ENCODE measurements at places on chromosomes 2 and 18.

- DNase-seq: no peak
These were observed 259.2 kb downstream of the ASXL3 start for GRCh38 chr18:33837191-33837590.

- DNase-seq: no peak
These were observed 14.9 kb upstream of the SERPINB2 start for GRCh38 chr18:63872586-63872985.

DNA sequence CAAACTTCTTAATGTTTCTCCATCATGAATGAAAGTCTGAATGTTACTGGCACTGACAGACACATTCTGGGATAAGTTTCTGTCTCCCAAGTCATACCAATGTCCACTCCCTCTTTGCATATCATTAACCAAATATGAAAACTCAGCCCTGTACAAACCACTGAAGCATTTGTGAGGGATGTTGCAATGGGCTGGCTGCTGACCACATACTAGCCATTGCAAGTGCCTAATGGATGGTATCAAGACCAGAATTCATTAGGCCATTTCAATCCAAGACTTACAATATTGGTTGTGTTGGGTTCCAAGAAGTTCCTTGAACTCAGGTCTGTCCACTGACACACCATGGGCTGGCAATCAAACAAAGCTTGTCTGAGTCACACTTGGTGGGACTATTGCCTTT is 73.8 kb downstream of the CBLN2 start:
- DNase-seq: no peak

GRCh38 chr2:109288544-109289368 is 159.8 kb downstream of the SH3RF3 start:
- no peak for DNase-seq

DNA sequence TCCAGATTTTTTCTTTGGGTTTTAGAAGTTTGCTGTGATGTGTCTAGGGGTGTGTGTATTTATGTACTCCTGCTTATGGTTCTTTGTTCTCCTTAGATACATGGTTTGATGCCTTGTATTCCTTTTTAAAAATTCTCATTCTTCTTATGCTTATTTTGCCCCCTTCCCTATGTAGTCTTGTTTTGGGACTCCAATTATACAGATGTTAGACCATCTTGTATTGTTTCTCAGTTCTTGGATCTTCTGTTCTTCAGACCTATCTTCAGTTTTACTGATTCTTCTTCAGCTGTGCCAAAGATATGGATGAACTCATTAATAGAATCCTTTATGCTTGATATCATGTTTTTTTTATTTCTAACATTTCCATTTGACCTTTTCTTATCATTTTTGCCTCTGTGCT is 14.2 kb upstream of the MSL3B start:
- no peak for DNase-seq

DNA sequence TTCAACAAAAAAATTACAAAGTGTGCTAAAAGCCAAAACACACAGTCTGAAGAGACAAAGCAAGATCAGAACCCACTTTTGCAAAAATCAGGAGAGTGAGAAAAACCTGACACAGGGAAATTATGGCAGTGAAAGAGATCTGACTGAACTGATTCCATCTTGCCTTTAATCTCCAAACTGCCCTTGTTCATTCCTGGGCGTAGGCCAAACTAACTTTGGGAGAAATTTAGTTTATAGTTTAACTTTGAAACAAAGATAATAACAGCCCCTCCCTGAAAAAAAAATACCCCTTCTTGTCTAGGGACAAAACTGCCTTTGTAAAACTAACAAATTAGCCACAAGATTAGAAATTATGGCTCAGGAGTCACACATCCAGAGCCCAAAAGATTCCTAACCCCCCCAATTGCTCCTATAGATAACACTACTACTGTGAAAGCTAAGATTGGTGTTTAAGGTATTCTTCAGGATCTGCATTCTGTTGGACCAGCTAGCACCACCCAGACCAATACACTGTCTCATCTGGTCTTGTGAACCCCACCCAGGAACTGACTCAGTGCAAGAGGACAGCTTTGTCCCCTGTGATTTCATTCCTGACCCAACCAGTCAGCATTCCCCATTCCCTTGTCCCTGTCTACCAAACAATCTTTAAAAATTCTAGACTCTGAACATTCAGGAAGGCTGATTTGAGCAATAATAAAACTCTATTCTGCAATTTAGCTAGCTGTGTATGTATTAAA is 226.1 kb upstream of the SH3BP4 start:
- DNase-seq: no peak

DNA sequence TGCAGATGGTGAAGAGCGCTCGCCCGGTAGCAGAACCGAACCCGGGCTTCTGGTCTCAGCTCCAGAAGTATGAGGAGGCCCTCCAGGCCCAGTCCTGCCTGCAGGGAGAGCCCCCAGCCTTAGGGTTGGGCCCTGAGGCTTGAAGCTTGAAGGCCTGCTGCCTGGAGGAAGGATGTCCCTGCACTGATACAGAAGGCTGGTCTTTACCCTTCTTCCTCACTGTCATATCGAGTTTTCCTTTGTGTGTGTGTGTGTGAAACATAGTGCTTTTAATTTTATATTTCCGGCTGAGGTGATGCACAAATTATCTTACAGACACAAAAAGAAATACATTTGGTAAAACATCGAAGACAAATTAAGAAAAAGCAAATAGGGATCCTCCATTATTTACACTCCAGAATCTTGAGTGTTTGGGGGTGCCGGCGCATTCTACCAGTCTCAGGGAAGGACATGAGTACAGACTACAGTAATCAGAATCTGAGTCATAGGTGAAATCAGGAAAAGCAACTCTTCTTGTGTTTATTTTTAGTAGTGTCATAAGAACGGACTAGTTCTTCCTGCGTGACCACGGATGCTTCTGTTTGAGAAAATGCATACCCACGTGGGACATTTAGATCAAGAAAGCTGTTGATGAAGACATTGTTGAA is 1.3 kb downstream of the DUSP28 start:
- DNase-seq: no peak

DNA sequence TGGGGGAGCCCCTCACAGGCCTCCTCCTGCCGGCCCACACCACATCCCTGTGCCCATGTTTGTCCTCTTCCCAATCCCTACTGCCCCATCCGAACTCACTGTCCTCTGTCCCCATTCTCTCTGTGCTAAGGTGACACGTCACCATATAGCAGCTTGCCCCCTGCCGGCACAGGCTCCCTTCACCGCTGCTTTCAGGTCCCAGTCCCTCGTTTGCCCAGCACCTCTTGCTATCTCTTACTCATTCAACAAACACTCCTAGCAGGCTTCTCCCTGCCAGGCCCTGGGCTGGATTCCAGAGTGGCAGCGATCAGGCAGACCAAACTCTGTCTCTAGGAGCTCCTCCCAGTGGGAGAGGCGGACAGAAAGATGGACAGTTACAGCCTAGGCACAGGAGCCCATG is 74.3 kb downstream of the TFCP2L1 start:
- no peak for DNase-seq

DNA sequence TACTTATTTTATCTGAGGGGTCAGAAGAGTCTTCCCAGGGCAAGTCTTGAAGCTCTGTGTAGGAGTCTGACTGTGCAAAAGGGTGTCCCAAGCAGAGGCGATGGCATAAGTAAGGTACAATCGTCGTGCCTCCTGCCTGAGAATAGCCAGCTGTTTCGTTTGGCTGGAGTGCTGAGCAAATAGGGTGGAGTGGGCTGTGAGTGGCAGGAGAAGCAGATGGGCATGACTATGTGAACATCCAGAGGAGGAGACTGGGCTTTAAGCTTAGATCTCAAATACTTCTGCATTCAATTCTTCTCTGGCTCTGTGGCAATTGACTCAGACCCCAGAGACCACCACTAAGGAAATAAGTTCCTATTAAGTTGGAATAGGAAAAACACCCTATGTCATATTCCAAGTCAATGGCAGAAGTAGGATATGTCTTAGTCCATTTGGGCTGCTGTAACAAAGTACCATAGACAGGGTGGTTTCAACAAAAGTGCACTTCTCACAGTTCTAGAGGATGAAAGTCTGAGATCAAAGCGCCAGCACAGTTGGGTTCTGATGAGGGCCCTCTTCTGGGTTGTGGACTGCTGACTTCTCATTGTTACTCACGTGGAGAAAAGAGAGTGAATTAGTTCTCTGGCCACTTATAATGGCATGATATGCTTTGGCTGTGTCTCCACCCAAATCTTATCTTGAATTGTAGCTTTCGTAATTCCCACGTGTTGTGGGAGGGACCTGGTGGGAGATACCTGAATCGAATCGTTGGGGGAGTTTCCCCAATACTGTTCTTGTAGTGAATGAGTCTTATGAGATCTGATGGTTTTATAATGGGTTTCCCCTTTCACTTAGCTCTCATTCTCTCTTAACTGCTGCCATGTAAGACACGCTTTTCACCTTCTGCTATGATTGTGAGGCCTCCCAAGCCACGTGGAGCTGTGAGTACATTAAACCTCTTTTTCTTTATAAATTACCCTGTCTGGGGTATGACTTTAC is 120.2 kb downstream of the LPIN1 start:
- no peak for DNase-seq

DNA sequence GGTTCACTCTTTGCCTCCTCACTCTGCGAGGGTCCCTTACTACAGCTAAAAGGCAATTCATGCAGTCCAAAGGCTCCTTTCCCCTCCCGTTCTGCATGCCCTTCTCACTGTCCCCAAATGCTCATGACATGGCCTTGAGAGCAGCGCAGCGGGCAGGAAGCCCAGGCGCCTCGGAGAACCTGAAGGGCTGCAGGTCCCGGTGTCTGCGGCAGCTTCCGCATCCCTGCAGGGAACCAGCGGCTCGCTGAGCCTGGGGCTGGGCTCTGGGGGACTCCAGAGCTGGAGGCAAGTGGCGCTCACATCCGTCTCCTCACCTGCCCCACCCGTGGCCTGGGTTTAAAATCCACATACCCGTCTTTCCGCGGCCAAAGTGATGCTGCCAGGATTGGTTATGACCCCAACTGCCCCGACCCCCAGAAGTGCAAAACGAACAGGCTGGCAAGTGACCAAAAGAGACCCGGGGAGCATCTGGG is 462 bp upstream of the CIDEA start:
- DNase-seq: peak; percentile 15

DNA sequence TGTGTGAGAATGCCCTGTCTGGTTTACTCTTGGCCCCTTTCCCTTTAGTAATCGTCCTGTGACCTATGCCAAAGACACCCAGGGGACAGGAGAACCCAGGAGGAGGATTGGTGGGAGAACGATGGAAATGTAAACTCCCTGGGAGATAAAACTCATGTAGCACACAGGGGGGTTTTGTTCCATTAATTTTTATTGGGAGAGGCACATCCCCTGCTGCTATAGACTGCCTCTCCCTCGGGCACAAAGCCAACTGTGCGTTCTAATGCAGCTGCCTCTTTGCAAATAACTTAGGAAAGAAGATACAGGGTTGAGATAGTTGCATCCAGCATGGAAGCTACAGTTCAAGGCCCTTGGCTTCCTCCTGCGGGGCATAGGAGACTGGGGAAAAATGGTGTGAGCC is 489.6 kb downstream of the SLC4A3 start:
- no peak for DNase-seq

GRCh38 chr2:3728104-3729054 is 25.0 kb downstream of the DCDC2C start:
- DNase-seq: peak; percentile 90

DNA sequence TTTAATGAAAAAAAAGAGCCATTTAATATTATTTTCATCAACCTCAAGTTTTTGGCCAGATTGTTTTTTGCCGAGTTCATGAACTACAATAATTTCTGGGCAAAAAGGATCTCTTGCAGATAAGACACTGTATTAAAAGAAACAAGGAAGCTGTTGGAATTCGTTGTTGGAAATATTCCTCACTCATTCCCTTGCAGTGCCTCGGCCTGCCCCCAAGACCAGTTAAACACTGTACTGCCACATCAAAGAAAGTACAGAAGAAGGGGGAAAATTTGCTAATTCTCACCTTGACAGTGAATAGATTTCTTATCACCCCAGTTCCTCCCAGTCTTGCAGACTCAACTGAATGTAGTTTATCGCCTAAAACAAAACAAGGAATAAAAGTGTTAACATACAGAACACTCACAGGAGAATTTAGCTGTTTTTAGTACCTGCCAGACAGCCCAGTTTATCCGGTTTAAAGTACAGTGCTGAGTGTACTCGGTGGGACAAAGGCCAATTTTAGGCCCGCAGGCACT is 1.2 kb downstream of the IDH1 start:
- DNase-seq: no peak

GRCh38 chr2:34317797-34318196 is 718.7 kb upstream of the FAM98A start:
- DNase-seq: no peak

GRCh38 chr2:144431998-144432397 is 87.9 kb downstream of the ZEB2 start:
- DNase-seq: no peak

DNA sequence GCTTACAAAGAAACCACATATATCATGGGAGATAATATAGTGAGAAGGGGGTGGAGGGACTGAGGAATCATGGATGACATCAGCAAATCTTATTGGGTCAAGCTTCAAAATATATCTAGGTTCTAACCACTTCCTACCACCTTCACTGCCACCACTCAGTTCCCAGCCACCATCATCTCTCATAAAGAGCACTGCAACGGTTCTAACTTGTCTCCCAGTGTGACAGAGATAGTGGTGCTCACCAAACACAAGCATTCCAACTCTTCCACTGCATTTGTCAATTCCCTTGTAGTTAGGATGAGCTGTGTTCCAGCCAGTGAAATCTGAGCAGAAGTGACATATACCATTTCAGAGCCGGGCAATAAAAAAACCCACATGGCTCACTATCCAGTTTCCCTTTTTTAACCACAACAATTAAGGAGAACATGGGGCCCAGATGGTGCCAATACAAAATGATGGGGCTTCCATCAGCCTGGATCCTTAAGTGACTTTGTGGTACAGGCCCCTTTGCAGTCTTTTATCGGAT is 318.1 kb downstream of the NBAS start:
- peak; percentile 58 for DNase-seq

DNA sequence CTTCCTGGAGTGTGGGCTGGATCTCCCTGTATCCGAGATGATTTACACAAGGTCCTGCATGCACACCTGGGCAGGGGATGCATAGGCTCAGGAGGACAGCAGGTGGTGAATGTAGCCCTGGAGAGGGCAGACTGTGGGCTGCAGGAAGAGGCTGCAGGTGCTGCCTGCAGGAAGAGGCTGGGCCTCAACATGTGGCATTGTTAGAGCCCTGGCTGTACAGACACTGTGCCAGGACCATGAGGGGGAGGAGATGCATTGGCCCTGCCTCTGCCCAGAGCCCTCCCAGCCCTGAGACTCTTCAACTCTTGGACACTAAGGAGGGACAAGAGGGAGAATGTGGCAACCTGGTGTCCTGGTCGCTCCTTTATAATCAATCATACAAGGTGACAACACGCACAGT is 392.8 kb downstream of the TNS1 start:
- DNase-seq: no peak

DNA sequence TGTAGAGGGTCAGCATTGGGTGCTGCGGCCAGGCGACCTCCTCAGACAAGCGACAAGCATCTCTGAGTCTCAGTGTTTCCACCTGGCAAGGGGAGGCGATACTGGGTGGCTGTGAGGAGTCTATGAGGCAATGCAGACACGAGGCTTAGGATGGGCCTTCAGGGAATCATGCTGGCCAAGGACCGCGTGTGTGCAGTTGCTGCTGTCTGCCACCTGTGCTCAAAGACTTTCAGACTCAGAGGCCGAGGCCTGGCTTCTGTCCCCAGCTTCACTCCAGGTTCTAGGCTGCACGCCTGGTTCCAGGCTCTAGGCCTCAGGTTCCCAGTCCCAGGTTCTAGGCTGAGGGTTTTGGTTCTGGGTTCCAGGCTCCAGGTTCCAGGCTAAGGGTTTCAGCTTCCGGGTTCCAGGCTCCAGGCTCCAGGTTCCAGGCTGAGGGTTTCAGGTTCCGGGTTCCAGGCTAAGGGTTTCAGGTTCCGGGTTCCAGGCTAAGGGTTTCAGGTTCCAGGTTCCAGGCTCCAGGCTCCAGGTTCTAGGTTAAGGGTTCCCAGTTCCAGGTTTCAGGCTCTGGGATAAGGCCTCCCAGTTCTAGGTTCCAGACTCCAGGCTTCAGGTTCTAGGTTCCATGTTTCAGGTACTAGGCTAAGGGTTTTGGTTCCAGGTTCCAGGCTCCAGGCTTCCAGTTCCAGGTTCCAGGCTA is 14.8 kb downstream of the LRRFIP1 start:
- no peak for DNase-seq

Data from Kasumi-1 (cell line).